A673 (cell line): ENCODE measurements at places on chromosomes 5 and 9.

GRCh38 chr5:82421119-82421518 lies 143.0 kb upstream of the RPS23 start:
- peak; percentile 46 for DNase-seq

DNA sequence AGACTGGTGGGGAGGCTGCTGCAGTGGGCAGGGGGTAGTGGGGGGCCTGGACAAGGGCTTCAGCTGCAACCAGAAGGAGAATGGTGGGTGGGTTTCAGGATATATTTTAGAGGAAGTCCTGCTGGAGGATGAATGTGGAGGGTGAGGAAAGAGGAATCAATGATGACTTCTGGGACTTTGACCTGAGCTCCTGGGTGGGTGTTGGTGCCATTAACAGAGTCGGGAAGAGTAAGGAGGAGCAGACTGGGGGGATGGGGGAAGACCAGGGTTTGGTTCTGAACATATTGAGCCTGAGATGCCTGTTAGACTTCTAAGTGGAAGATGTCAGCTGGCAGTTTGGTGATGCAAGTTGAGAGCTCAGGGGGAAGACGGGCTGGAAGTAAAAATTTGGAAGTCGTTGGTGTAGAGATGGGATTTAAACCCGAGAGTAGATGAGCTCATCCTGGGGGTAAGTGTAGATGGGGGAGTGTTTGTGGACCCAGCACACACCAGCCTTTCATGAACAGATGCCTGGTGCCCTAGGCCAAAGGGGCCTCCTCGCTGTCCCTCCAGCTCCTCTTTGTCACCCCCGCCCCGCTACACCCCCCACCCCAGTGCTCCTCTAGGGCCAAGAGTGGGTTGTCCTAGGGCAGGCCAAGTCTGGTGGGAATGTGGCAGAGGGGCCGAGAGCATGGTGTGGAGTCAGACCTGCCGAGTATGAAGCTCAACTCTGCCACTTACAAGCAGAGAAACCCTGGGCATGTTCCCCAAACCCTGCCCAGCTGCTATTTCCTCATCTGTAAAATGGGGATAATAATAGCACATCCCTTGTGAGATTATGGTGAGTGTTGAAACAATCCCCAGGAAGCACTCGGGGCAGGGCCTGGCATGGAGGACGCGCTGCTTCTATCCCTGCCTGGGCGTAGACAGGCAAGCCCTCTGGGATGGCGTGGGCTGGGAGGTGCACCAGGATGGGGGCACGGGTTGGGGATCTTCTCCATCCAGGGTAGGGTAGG lies 4.0 kb downstream of the DNM1 start:
- DNase-seq, result no peak

DNA sequence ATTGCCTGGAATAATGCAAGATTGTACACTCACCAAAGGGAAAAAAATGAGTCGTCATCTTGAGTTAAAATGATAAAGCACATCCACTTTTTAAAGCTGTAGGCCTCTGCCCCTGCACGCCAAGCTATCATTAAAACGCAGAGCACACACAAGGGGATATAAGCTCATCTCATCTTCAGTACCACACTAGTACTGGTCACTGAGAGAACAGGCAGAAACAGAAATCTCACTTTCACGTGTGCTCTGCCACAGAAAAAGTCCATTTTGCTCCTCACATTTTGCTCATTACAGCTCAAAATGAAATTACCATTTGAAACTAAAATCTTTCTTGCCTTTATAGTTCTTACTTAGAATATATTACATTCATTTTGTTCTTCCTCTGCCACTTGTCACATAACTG lies 99.2 kb upstream of the SLC30A5 start:
- no peak for DNase-seq

DNA sequence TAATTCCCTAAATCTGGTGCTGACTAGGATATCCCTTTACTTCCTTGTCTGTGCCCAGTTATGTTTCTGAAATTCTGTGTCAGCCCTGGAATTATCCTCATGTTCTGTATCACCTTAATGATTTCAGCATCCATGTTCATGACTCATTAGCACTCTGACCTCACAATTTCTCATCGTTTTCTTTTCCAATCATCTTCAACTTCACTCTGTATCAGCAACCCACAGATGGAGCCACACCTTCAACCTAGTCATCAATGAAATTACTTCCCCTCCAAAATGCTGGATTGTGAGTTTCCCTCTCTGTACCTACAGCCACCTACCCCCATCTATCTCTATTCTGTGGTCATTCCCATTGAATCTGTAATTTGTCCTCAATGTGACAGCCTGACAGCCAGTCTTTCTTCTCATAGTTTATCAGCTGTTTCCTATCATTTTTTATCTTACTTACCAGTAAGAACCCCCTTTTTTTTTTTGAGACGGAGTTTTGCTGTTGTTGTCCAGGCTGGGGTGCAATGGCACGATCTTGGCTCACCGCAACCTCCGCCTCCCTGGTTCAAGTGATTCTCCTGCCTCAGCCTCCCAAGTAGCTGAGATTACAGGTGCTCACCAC lies 3.1 kb upstream of the IL6ST start:
- DNase-seq, result no peak

DNA sequence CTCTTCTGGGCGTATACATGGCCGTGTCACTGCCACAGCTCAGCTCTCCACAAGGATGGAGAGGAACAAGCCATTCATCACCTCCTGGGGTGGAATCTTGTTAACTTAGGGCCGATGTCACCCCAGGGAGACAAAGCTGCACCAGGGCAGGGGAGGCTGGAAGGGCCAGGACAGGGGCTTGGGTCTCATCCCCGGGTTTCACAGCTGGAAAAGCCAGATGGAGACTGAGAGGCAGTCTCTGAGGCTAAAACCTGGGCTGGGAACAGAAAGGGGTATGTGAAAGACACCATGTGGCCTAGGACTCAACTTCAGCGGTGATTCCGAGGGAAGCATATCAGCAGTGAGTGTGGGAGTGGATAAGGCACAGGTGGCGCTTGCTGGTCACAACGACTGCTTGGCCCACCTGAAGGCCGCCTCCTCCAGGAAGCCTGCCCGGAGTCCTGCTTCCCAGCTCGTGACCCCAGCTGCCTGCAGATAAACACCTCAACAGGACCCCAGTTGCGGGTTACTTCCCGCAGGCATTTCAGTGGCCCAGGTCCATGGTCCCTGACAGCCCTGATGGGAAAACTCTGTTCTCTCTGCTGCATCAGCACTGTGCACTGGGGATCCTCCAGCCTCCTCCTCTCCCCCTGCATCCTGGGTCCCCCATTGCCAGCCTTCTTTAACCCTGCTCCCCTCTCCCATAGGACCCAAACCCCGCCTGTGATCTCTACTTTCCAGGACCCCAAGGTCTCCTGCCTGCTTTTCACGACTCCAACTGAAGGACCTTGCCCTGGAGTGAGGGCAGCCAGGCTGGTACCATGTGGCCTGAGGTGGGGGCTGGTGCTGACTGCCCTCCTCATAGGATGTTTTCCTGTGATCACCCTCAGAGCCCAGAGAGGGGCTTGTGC lies 51.7 kb upstream of the FCN1 start:
- no peak for DNase-seq

DNA sequence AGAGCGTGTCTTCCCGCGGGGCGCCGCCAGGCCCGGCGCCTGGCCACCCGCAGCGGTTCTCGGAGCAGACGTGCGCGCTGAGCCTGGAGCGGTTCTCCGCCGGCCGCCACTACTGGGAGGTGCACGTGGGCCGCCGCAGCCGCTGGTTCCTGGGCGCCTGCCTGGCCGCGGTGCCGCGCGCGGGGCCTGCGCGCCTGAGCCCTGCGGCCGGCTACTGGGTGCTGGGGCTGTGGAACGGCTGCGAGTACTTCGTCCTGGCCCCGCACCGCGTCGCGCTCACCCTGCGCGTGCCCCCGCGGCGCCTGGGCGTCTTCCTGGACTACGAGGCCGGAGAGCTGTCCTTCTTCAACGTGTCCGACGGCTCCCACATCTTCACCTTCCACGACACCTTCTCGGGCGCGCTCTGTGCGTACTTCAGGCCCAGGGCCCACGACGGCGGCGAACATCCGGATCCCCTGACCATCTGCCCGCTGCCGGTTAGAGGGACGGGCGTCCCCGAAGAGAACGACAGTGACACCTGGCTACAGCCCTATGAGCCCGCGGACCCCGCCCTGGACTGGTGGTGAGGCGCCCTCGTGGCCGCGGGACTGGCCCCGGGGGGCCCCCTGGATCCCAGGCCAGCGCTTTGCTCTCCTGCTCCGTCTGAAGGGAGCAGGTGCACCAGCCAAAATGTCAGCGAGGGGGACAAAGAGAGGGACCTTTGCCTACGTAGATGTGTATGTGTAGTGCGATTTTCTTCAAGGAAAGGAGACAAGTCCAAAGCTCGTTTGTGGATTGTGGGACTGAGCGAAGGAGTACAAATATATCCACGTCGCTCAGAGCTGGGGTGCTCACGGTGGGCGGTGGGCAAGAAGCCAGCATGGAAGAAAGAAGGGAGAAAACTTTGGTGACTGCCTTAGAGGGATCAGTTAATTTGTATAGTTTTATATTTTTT lies 19.5 kb downstream of the BTNL9 start:
- no peak for DNase-seq

DNA sequence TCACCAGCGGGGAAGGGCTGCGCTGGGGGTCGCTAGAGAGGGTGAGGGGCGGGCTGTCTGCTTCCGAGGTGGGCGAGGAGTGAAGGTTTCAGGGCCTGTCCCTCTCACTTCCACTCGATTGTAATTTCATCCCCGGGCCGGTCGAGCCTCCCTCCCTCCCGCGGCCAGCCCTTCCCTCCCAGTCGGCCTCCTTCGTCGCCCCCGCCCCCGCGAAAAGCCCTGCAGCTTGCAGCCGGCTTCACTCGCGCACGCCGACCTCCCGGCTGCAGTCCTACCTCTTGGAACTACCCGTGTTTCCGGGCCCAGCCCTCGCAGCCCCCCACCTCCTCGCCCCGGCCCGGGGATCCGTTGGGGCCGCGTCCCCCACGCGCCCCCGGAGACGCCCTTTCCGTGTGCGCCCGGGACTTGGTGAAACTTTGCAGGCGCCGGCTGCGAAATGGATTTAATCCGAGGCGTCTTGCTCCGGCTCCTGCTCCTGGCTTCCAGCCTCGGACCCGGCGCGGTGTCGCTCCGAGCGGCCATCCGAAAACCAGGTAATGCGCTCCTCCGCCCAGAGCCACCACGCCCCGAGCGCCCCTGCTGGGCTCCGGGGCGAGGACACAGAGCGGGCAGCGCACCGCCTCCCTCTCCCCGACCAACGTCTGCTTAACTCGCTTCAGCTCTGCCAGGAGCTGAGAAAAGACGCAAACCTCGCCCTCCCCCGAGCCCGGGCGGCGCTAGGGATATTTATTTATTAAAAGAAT lies at the start of gene EGFLAM:
Gene EGFLAM (plus strand): TSS at position 241 of the 743 bp plus-strand sequence. CDS start 196 bp downstream, at position 437.
- DNase-seq, result peak; percentile 37
